Type B pancreatic cell (in vitro differentiated cells): ENCODE measurements at places on chromosomes 2 and 18.

DNA sequence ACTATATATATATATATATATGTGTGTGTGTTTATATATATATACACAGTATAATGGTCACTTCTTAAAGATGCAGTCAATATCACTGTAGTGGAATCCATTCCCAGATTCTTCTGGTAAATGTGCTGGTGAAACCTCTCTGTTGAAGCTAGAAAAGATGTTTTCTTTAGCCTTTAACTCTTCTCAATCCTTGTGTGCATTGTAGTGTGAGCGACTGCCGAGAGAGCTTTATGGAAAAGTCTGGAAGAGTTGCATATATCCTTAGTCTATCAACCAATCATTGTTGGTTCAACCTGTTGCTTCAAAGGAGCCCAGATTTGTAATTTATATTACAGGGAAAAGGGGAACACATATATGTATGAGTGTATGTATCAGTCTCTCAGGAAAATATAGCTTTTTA lies 27.7 kb downstream of the SLC66A3 start:
- H3K4me1 ChIP-seq, result no peaks in the 10 kb centered on the region
- no peak overlapping the region for H3K27ac ChIP-seq
- H3K27me3 ChIP-seq, result no peaks in the 10 kb centered on the region
- no peak for DNase-seq
- peaks cover 16% of the 10 kb centered on the region for H3K36me3 ChIP-seq

- no peaks in the 10 kb centered on the region for H3K36me3 ChIP-seq
- no peak overlapping the region for H3K4me3 ChIP-seq
- H3K27me3 ChIP-seq, result peaks cover 37% of the 10 kb centered on the region
- no peak for DNase-seq
- no peak overlapping the region for H3K27ac ChIP-seq
- peaks cover 5% of the 10 kb centered on the region for H3K4me1 ChIP-seq
These were observed 436.1 kb downstream of the LRRTM4 start for GRCh38 chr2:77086051-77086450.

- H3K27me3 ChIP-seq, result peaks cover 43% of the 10 kb centered on the region
- no peak overlapping the region for H3K4me3 ChIP-seq
- no peaks in the 10 kb centered on the region for H3K4me1 ChIP-seq
- DNase-seq, result no peak
These were observed 6.9 kb downstream of the AMER3 start for GRCh38 chr2:130762031-130762909.

- DNase-seq, result no peak
- no peaks in the 10 kb centered on the region for H3K27me3 ChIP-seq
- H3K27ac ChIP-seq, result no peak overlapping the region
These were observed 348.2 kb downstream of the CTNNA2 start for GRCh38 chr2:79861059-79861374.

DNA sequence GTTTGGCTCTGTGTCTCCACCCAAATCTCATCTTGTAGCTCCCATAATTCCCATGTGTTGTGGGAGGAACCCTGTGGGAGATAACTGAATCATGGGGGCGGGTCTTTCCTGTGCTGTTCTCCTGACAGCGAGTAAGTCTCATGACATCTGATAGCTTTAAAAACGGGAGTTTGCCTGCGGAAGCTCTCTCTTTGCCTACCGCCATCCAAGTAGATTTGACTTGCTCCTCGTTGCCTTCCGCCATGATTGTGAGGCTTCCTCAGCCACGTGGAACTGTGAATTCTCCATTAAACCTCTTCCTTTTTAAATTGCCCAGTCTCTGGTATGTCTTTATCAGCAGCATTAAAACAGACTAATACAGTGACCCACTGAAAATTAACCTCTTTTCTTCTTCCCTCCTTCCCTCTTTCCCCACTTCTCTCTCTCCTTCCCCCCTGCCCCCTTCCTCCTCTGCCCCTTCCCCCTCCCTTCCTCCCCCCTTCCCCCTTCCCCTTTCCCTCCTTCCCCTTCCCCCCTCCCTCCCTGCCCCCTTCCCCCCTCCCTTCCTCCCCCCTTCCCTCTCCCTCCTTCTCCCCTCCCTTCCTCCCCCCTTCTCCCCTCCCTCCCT lies 818.8 kb downstream of the SLC4A3 start:
- H3K36me3 ChIP-seq, result no peaks in the 10 kb centered on the region
- H3K4me3 ChIP-seq, result no peak overlapping the region
- peaks cover 7% of the 10 kb centered on the region for H3K27me3 ChIP-seq
- H3K4me1 ChIP-seq, result no peaks in the 10 kb centered on the region
